ENCODE measurements at places on chromosomes 2 and 18.
A peak's percentile ranks its signal among the peaks of the same experiment; 100 is the strongest.

DNA sequence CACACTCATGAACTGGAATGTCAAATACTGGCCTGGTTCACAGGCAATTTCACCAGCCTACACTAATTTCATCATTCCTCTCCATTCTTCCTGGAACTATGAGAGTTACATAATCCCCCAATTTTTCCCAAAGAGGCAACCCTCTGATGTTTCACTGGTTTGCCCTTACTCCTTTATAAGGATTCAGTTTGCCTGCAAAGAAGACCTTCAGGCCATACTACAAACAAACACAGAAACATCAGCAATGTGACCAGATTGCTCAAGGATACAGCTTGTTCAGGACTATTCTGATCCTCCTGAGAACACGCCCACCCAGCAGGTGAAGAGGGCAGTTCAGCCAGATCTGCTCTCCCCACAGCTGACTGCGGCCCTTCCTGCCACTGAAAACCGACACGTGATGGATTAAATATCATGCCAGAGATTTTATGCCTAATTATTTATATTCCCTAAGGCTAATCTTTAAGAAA, 215.5 kb downstream of the ETAA1 start:
- no peak for DNase-seq

DNA sequence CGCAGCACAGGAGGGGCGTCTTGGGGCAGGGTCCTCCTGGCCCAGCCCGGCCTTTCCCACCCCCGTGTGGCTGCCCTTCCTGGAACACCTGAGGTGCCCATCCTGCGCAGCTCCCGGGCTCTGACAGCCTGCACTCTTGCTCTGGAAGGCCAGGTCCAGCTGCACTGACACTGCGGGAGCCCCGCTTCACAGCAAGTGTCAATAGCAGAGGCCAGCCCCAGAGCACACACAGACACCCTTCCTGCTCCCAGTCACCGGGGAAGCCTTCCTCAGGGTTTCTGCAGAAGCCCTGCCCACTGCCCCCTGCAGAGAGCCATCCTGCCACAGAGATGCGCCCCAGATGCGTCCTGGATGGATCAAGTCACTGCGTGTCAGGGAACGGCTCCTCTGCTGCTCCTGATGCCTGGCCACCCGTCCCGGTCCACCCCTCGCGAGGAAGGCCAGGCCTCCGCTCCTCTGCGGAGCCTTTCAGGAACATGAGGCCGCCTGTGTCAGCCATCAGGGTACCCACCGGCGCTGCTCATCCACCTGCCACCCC, 519.2 kb upstream of the MYT1L start:
- no peak for DNase-seq

- DNase-seq: no peak
These were observed 24.2 kb upstream of the MCFD2 start for GRCh38 chr2:46939626-46940359.

DNA sequence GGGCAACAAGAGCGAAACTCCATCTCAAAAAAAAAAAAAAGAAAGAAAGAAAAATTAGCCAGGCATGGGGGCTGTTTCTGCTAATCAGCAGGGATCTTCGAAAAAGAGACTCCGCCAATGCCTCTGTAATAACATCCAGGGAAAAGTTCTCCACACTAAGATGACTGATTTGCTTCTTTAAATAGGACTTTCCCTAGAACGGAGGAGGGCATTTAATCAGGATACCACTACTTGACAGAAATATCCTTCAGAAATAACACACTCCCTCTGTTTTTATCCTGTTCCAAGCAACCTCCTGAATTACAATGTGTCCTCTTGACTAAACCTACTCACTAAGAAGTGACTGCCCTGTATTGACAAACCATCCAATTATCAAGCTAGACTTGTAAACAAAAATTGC, 21.7 kb downstream of the REV1 start:
- DNase-seq: no peak

DNA sequence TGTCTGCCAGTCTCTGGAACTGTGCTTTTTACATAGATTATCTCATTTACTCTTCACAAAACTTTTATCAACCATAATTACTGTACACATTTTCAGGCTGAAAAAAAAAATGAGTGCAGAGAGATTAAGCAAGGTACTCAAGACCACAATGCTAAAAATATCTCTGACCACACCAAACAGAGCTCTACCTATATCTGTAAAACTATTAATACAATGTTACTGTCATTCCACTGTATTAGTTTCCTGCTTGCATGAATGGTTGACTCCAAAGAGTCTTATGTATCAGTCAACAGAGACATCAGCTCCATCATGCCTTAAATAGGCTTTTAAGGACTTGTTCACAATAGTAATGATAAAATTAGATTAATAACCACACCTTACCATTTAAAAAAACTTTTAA, 134.7 kb upstream of the CCDC150 start:
- DNase-seq: no peak

DNA sequence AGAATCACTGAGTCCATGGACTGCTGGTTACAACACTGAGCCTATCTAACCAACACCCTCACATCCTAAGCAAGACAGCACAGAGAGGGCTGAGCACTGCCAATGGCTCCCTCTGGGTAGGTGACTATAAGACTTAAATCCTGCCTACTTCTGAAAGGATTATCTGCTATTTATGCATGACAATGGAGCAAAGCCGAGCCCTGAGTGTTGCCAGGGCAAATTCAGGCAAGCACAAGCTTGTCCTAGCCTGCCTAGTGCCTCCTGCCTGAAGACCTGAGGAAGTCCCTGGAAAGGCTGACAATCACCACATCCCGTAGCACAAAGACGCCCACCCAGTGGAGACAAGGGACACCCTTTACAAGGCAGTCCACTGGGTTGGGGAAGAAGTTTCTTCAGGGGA, 129.7 kb downstream of the OSR1 start:
- no peak for DNase-seq

- DNase-seq: no peak
These were observed 8.6 kb upstream of the CRYBA2 start for GRCh38 chr2:219001577-219002394.

DNA sequence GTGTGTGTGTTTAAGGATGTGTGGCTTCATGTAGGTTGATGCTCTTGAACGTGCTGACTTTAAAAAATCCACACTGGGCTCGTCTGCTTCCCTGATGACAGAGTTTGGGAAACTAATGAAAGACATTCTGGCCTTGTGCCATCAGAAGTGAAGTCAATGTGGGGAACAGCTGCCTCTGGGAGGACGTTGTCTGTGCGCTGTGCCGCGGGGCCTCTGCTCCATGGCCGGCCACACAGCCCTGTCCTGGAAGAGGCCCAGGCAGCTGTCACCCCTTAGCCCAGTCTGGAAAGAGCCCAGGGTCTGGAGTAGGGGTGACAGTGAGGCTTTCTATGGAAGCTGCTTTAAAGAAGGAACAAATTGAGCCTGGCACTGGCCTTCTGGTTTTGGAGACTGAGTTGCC, 155.8 kb downstream of the SH3RF3 start:
- DNase-seq: no peak

DNA sequence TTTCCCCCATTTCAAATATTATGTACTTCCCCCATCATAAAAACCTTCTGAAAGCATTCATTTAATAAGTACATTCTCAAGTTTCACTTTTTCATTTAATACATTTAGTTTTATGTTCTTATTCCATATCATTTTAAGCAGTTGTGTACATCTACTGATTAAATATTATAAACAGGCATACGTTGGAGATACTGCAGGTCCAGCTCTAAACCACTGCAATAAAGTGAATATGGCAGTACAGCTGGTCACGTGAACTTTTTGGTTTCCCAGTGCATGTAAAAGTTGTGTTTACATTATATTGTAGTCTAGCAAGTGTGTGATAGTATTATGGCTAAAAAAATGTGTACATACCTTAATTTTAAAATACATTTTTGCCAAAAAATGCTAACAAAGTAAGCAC, 48.7 kb downstream of the TET3 start:
- DNase-seq: no peak

DNA sequence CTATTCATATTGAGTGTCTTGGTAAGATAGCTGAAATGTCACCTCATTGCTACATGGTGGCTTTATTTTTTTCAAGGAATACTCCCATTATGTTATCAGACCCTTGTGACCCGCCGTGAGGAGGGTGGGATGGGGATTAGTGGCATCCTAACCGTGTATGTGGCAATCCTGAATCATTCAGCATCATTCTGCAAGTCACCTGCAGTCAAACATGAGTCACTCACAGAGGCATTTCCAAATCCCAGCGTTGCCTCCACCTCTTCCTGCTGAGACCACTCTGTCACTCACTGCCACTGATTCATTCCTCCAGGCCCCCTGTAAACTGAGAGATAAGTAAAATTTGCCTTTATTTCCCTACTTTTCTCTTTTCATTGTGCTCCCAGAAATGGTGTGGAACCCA, 307.4 kb upstream of the KLHL29 start:
- no peak for DNase-seq

DNA sequence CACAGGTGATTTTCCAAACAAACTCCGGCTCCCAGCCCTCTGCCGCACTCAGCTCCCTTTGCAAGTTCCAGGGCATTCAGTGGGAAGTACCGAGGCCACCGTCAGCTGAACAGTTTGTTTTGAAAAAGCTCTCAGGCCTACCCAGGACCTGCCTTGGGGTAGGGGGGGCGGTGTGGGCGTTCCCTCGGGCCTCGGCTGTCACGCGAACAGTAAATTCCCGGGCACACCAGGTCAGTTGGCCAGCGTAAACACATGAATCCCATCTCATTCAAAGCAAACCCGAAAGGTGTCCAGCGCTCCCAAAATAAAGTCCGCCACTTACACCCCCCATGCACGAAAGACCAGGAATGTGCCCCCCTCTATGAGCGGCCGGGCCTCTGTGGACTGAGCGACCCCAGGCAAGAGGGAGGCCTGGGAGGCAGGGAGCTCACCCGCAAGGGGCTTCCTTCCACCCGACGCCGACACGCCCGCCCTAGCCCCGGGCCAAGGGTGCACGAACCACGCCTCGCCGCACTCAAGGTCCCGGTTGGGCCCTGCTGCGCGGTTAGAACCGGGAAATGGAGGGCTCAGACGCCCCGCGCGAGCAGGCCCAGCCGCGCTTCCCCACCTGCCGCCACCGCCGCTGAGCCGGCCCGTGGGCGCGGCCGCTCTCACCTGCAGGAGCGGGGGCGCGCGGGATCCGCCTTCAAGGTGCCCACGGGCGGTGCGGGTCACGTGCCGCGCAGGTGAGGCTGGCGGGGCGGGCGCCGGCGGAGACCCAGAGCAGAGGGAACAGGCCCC, at the start of gene WDSUB1:
WDSUB1 (minus strand) TSS at position 775 of the 780 bp plus-strand sequence. CDS start 3,634 bp downstream, outside the sequence.
- DNase-seq: peak; percentile 24

DNA sequence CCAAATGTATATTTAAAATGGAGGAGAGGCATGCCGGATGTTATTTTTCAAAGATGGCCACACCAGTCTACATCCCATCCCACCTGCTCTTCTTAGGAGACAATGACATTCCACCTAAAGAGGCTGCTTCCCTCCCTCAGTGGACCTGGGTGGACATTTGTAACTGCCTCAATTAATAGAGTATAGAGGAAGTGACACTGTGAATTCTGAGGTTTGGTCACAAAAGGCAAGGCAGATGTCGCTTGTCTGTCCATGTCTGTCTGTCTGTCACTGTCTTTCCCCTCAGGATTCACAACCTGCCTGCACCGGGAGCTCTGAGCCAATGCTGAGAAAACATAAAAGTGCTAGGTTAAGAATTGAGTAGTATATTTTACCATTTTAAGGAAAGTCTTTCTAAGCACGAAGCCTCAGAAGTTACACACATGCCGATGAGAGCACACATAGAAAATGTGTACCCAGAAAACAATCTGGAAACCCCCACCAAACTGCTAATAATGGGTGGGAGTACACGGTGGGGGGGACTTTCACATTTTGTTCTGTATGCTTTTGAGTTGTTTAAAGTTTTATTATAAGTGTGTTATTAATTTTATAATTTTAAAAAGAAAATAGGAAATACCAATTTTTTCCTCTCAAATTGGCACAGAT, 21.0 kb downstream of the MIB1 start:
- no peak for DNase-seq

GRCh38 chr2:70111752-70112591, 24.7 kb downstream of the PCBP1 start:
- DNase-seq: no peak

DNA sequence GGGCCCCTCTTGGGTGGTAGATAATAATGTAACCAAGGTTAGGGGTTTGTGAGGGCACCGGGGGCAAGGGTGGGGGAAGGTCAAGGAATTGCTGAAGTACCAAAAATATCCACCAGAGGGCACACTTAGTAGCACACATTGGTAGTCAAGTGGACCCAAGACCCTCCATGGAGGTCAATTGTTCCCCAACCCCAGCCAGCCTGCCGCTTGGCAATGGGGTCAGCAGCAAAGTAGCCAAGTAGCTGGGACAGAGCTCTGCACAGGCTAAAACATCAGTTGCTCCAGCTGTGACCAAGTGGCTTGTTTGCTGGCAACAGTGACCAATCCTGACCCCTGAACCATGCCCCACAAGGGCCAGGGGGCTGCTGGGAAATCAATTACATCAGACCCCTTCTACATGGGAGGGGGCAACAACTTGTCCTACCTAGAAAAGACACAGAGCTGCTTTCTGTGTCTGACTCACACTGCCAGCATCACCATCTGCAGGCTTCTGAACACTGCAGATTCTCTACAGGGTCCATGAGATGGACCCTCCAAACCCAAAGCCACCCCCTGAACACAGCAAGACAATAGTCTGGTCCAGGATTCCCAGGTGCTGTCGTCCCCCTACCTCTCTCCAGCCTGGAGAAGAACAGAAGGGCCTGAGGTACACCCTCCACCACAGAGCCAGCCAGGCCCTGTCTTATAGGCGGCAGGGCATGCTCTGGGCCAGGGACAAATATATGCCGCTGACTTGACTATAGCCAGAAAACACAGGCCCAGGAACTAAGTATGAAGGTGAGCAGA, 76.0 kb downstream of the EMX1 start:
- peak; percentile 32 for DNase-seq

- DNase-seq: no peak
These were observed 19.6 kb upstream of the KCNG3 start for GRCh38 chr2:42513252-42513918.

DNA sequence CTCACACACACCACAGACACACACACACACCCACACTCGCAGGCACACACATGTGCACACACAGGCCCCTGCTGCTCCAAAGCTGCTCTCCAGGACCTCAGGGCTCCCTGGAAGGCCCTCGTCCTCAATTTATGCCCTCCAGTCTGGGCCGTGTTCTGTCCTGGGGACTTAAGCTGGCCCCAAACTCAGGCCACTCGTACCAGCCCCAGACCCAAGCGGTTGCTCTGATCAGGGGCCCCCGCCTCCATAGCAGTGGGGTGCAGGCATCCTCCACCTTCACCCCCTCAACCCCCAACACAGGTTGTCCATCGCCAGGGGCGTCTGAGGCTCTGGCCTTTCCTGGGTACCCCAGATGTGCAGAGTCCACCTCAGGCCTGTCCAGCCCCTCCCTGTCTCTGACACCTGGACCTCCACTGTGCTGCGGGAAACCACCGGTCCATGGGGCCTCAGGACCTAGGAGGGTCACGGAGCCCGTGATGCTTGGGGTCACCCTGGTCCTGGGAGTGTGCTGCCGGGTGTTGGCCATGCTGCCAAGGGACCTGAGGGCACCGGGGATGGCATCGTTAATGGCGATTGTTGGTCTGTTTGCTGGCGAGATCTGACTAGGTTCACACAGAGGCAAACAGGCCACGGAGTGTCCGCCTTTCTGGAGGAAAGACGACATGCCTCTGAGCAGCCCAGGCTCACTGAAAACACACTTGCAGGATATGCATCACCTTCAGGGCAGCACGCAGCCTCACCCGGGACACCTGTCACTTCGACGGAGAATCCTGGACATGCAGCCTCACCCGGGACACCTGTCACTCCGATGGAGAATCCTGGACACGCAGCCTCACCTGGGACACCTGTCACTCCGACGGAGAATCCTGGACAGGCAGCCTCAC, 155.6 kb downstream of the NDUFA10 start:
- DNase-seq: no peak

- no peak for DNase-seq
These were observed 4.5 kb upstream of the LIMS2 start for GRCh38 chr2:127679680-127680361.

GRCh38 chr2:132372276-132372675, 44.3 kb upstream of the GPR39 start:
- no peak for DNase-seq
